ENCODE measurements at places on chromosomes 5 and 9.

GRCh38 chr5:178394074-178394473 is 161.5 kb upstream of the PHYKPL start:
- DNase-seq, result no peak

GRCh38 chr9:120841930-120842684 is 615 bp downstream of the PSMD5 start:
- no peak for DNase-seq

DNA sequence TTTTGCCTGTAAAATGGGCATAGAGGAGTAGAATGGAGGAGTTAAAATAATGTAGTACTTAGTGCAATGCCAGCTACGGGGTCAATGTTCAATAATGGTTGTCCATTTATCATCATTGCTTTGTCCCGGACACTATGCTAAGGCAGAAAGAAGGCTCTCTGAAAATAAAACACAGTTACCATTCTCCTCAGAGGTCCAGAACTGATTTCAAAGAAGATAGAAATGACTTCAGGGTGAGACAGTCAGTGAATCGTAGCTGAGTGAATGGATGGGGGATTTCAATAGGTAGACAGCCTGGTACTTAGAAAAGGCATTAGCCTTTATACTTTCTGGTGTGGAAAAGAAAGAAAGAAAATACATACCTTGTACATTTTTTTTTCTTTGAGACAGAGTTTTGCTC is 1.2 kb upstream of the AK3 start:
- no peak for DNase-seq

DNA sequence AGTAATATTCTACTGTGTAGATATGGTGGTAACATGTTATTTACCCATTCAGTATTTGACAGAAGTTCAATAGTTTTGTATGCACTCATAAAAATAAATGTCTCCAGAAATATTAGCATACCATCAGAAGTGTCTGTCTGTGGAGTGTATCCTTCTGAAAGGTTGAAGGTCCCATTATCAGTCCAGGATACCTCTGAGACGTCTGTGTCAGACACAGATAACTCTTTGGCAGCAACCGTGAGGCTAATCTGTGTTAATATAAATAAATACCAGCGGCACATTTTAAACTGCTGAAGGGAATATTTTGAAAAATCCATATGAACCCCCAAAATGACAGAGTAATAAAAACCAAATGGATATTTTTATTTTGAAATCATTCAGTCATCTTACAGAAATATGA is 11.9 kb upstream of the ZNF622 start:
- no peak for DNase-seq

GRCh38 chr5:173493040-173493439 is 123.4 kb downstream of the BOD1 start:
- DNase-seq, result no peak

DNA sequence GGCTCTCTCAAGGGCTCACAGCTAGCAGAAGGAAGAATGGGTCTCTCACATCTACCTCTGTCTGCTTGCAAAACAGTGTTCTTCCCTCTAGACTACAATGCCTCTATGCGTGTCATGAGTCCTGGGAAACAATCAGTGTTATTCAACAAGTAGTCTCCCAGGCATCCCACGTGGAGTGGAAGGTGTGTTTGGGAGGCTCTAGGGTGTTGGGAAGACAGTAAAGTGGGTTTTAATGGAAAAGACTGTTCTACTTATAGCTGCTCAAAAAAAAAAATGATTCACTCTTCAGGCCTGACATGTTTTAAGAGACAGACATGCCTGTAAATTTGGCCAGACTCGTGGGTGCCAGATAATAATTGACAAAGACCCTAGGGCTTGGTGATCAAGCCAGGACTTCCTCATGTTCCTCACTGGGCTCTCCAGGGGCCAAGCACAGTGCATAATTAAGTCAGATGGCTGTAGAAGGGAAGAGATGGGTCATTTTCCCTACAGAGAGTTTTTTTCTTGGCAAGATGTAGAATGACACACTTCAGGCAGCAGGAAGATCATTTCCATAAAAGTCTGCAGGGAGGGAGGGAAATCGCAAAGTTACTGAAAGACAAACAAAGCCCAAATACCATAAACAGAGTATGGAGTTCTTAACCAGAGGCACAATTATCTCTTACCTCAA is 246.4 kb downstream of the ACTL7B start:
- DNase-seq, result no peak

Data from activated CD8-positive, alpha-beta memory T cell treated with anti-CD3 and anti-CD28 coated beads for 4 hours (primary cell).